SW480 (cell line): ENCODE measurements at places on chromosomes 6 and 20.

- DNase-seq: no peak
These were observed 5.8 kb downstream of the SLPI start for GRCh38 chr20:45248609-45249008.

DNA sequence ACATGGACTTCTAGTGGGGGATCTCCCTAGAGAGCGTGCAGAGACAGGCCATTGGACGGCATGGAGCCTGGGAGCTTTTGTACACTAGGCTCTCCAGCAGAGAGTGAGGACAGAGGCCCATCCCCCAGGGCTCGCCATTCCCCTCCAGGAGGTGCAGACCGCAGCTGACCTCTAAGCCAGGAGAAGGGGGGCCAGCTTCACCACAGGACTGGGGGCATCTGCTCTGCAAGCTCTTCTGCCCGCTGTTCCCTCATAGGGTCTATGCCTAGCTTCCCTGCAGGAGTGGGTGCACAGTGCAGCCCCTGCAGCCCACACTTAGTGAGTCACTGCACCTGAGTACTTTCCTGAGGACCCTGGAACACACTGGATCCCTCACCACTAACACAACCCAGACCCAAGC, 94.4 kb downstream of the FHL5 start:
- no peak for DNase-seq

GRCh38 chr6:93416571-93417420, 2.6 kb downstream of the EPHA7 start:
- DNase-seq: no peak

- no peak for DNase-seq
These were observed 66.4 kb downstream of the POPDC3 start for GRCh38 chr6:105113422-105113821.

DNA sequence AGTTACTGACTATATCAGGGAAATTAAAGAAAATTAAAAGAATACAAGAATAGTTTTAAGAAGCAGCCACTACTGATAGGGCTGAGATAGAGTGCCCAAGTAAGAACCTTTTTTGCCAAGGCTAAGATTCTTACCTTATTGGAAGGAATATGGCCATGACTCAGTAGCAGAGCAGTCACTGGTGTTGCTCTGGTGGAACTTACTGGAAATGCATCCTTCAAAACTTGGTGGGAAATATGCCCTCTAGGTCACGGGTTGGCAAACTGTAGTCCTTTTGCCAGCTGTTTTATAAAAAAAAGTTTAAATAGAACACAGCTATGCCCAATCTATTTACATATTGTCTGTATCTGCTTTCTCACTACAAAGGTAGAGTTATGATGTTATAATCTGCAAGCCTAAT, 6.0 kb downstream of the HSF2 start:
- no peak for DNase-seq
